ENCODE measurements at places on chromosomes 7 and 10.

DNA sequence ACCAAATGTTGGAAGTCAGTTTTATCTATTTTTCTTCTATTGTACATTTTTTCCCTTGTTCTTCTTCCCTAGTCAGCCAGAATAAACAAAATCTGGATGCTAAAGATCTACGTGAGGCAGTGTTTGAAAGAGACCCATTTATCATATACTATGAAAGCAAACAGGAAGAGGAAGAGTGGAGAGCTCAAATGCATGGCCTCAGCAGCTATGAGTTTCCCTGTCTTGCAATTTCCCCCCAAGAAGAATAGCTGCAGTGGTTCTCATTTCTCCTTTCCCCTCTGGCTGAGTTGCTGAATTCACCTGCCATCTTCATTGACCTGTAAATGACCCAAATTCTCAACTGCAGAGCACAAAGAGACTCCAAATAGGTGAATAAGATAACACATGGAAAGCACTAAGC lies 347.1 kb upstream of the NRP1 start:
- DNase-seq, result no peak

- peak; percentile 73 for DNase-seq
Measured at GRCh38 chr10:59905066-59905730, 1.2 kb downstream of the CCDC6 start.

DNA sequence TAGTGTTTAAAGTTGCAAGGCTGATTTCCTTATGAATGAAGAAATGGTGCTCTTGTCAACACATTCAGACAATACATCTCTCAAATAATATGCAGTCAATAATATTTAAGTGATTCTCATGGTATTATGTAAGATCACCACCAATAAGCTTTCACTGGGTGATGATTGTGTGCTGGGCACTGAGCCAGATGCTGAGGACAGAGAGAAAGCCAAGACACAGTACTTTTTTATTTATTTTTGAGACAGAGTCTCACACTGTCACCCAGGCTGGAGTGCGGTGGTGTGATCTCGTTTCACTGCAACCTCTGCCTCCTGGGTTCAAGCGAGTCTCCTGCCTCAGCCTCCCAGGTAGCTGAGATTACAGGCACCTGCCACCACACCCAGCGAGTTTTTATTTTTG lies 130.6 kb upstream of the LSM8 start:
- DNase-seq, result no peak

DNA sequence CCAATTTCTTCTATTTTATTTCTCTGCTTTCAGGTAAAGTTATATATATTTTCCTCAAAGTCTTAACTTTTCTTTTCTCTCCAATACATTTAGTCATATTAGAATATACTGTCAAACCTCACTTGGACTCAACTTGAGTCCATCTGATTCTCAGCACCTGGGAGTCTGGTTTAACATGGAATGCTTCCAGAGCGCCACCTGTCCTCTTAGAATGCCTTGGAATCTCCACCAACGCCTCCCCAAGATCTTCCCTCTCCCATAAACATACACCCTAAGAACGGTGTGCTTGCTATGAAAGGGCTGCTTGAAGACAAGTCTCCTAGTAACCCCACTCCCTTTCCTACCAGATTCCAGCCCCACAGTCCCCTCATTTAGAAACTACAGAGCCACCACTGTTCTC lies 229.1 kb upstream of the MKLN1 start:
- DNase-seq, result no peak

- DNase-seq, result no peak
Measured at GRCh38 chr7:156841497-156841896, 51.5 kb downstream of the LMBR1 start.

DNA sequence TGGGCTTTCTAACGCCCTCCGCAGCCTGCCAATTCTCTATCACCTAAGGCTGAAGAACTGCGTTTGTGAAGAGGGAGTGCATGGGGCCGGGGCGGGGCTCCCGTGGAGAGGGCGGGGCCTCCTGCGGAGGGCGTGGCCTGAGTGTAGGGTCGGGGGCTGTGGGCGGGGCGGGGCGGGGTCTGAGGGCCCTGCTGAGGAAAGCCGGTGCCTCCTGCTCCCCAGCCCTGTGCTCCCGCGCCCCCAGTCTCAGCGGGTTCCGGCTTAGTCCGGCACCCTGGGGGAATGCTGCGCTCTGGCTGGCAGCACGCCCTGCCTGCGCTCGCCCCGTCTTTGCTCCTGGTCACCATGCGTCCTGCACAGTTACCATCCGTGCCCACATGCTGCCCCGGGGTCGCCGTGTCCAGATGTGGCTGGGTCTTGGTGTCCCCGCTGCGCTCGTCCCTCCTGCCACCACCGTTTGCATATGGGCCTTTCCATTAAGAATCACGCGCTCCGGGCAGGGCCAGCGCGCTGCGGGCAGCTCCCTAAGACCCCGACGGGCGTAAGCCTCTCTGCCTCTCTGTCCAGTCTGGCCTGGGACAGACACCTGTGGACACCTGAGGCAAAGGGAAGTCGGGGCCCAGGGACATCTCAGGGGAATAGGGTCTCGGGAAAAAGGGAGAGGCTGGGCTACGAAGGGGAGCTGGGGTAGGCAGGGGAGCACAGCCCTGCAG lies 144.0 kb upstream of the RET start:
- peak; percentile 48 for DNase-seq

DNA sequence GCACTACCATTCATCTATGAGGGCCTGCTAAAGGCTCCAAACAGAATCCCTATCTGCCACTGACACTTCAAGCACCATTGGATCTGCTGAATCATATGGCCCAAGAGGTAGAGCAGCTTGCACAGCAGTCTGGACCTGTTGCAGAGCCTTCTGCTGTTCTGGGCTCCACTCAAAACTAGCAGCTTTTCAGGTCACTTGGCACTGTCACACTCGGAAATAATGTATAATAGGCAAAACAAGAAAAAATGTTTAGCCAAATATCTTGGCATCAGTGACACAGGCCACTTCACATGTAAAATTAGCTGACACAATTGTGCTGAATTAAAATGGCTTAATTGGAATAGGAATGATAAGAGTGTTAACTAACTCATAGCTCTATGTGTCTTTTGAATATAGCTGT lies 1182.9 kb upstream of the LRRTM3 start:
- no peak for DNase-seq

DNA sequence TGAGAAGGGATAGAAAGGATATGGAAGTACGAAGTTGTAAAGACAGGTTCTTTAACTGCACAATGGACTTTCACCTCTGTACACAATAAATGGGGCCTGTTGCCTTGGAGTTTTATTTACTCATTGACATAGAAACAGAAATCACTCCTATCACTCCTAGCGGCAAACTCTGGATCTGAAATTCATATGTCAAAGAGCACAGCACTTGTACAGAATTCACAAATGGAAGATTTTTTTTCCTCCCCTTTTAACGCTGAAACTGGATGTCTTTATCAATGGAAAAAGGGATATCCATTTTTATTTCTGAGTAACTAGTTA lies 18.2 kb downstream of the NT5C3A start:
- no peak for DNase-seq

DNA sequence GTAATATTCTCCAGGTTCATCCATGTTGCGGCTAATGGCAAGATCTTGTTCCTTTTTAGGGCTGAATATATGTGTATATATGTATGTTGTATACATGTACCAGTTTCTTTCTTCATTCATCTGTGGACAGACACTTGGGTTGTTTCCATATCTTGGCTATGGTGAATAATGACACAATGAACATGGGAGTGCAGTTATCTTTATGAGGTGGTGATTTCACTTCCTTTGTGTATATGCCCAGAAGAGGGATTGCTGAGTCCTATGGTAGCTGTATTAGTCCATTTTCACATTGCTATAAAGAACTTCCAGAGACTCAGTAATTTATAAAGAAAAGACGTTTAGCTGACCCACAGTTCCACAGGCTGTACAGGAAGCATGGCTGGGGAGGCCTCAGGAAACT lies 17.1 kb upstream of the TSPAN15 start:
- DNase-seq, result no peak
